Activated effector memory CD4-positive, alpha-beta T cell treated with anti-CD3 and anti-CD28 coated beads, Interleukin-2, amount 50 U/mL, for 16 hours (primary cell): ENCODE measurements at places on chromosomes 6 and 20.

DNA sequence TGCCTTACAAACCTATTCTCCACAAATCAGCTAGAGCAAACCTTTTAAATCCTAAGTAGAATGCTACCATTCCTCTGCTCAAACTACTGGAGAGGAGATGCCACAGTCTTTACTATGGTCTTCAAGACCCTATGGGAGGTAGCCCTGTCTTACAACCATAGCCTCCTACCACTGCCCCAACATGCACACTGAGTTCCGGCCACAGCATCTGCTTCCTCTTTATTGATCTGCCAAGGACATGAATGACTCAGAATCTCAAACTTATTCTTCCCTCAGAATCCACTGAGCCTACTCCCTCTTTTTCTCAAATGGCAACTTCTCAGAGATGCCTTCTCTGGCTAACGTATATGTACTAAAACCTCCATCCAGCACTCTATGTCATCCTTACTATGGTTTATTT lies 12.2 kb upstream of the ANKEF1 start:
- DNase-seq, result no peak

DNA sequence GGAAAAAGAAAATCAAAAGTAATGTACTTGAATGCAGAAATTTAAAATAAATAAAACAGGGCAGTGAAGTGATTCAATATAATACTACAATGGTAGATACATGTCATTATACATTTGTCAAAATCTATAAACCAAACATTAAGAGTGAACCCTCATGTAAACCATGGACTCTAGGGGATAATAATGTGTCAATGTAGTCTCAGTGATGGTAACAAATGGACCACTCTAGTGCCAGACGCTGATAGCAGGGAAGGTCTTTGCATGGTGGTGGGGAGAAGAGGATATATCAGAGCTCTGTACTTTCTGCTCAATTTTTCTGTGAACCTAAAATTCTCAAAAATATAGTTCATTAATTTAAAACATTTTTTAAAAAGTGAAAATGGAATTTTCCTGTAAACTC lies 19.8 kb upstream of the STXBP5 start:
- no peak for DNase-seq

GRCh38 chr20:34473262-34473883 lies 42.8 kb upstream of the DYNLRB1 start:
- peak; percentile 66 for DNase-seq

GRCh38 chr6:28211840-28212509 lies 13.1 kb upstream of the ZSCAN9 start:
- no peak for DNase-seq

- DNase-seq, result no peak
These were observed 67.9 kb downstream of the PSMB1 start for GRCh38 chr6:170485159-170485558.
